ENCODE measurements at places on chromosomes 4 and X.

DNA sequence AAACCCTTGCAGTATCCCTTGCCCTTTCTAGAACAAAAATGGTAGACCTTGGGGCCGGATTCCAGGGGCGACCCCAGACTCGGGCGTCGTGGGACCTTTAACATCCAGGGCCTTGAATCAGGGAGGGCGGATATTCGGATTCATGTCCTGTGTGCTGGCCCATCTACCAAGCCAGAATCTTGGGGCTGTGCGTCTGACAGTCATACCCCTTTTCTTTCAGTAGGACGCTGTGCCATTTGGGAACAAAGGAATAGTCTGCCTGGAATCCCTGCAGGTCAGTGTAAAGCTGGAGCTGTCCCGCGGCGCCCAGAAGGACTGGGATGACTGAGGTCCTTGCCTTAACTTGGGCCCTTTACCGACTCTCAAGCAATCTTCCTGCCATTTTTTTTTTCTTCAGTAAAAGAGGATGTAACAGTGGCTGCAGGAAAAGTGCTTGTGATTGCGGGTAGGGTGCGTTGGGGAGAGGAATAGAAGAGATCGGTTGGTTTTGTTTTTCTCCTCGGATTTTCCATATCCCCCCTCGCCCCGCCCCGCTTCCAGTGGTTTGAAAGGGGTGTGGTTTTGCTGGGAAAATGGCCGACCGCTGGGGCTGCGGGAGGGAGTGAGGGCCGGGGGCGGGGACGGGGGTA lies 518 bp downstream of the ARMCX1 start:
- DNase-seq = no peak

DNA sequence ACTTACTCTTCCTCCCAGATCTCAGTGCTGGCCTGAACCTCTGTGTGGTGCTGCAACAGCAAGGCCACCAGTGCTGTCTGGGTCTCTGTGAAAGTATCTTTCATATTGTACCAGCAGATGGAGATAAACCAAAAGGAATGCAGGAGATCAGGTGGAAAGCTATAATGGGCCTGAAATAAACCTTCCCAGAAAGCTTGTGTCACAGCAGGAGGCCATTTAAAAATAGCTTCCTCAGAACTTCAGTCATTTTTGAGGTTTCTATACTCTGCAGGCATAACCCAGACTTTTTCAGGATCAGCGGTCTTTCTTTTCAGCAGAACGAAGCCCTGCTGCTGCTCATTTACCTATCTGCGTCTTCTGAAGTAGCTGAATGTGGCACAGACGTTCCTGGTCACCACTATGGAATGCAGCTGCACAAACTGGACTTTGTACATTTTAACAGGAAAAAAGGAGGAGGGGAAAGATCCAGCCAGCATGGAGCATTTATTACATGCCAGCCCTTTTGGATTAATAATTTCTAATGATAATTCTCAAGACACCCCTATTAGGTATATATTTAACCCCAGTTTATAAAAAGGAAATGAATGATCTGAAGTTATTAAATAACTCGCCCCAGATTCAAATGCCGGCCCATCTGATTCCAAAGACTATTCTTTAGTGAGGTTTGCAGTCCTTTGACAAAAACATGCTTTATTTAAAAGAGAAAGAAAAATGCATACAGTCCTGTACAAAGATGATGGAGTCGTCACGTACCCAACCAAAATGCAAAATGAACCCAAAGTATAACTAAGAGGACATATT lies 119.7 kb downstream of the NFKB1 start:
- DNase-seq = no peak

GRCh38 chr4:40990236-40990898 lies 224.0 kb downstream of the APBB2 start:
- no peak for DNase-seq

GRCh38 chrX:110287605-110288004 lies 30.3 kb downstream of the AMMECR1 start:
- DNase-seq = no peak

GRCh38 chr4:89254847-89255246 lies 52.8 kb downstream of the GPRIN3 start:
- peak; percentile 16 for DNase-seq

- DNase-seq = no peak
Measured at GRCh38 chr4:42440083-42440482, 42.8 kb downstream of the SHISA3 start.

- no peak for DNase-seq
Measured at GRCh38 chrX:28997706-28998463, 410.6 kb downstream of the IL1RAPL1 start.

All from effector CD4-positive, alpha-beta T cell (primary cell).